Colonic mucosa (tissue), 4 donors: ENCODE measurements at places on chromosomes 7 and 10. TPM values are rescaled to one million over a fixed set of nuclear protein-coding genes. Genes with fewer than 3 reads are reported as not detected.

PDK4 gene
- 11.1 TPM for total RNA-seq

EXOC6 gene
- total RNA-seq = 12.6 TPM

ERVW-1 gene
- not detected for total RNA-seq

AKR1C8 gene
- total RNA-seq = not detected

AGR2 gene
- 1,572 TPM for total RNA-seq

RPEL1 gene
- total RNA-seq = not detected

TUBAL3 gene
- total RNA-seq = 39.6 TPM

FOXI2 gene
- not detected for total RNA-seq

SH2D4B gene
- not detected for total RNA-seq

VSTM4 gene
- total RNA-seq = 3.1 TPM

SPRN gene
- total RNA-seq = not detected

LRRC17 gene
- 1.1 TPM for total RNA-seq

CNTNAP2 gene
- total RNA-seq = 8.5 TPM

DLG5 gene
- total RNA-seq = 47.5 TPM

CAV2 gene
- 4.2 TPM for total RNA-seq

FAM237B gene
- total RNA-seq = not detected

CNNM1 gene
- 0.27 TPM for total RNA-seq

CDC14C gene
- total RNA-seq = not detected

LIPF gene
- total RNA-seq = not detected

ZNF22 gene
- total RNA-seq = 16.5 TPM

SLC26A3 gene
- 1,169 TPM for total RNA-seq

ELAPOR2 gene
- total RNA-seq = 11.8 TPM

LRRD1 gene
- total RNA-seq = not detected

C10orf62 gene
- not detected for total RNA-seq

ABCF2 gene
- 38.3 TPM for total RNA-seq

VPS37D gene
- total RNA-seq = 0.62 TPM

RBM20 gene
- total RNA-seq = 0.49 TPM

NUPR2 gene
- total RNA-seq = 1.3 TPM

UPF2 gene
- 25.6 TPM for total RNA-seq

PLCE1 gene
- 45.5 TPM for total RNA-seq

PDLIM1 gene
- 433 TPM for total RNA-seq

NOM1 gene
- total RNA-seq = 21.4 TPM

RNF148 gene
- total RNA-seq = 0.57 TPM

GPR158 gene
- 0.16 TPM for total RNA-seq

CCNJ gene
- 5.0 TPM for total RNA-seq

NPSR1 gene
- 1.0 TPM for total RNA-seq

GRM8 gene
- total RNA-seq = 2.5 TPM

ZFAND4 gene
- 11.3 TPM for total RNA-seq

GNAT3 gene
- not detected for total RNA-seq

OR6V1 gene
- not detected for total RNA-seq

H2AZ2 gene
- 166 TPM for total RNA-seq

TFR2 gene
- total RNA-seq = 2.3 TPM

ARF5 gene
- 178 TPM for total RNA-seq

NPTX2 gene
- total RNA-seq = 0.89 TPM

CREB3L2 gene
- total RNA-seq = 45.8 TPM

PPP1R3C gene
- 6.5 TPM for total RNA-seq

TSPAN33 gene
- 9.7 TPM for total RNA-seq

MYO1G gene
- 3.6 TPM for total RNA-seq

SPDYE8 gene
- not detected for total RNA-seq

IDE gene
- total RNA-seq = 44.8 TPM

VIPR2 gene
- total RNA-seq = 1.3 TPM

RBP4 gene
- 6.8 TPM for total RNA-seq

TM9SF3 gene
- total RNA-seq = 392 TPM

CDCA7L gene
- 19.8 TPM for total RNA-seq

ZNF736 gene
- 7.9 TPM for total RNA-seq

BTBD16 gene
- total RNA-seq = 0.40 TPM

ATG9B gene
- 0.66 TPM for total RNA-seq

C10orf67 gene
- not detected for total RNA-seq

PUS7 gene
- 10.7 TPM for total RNA-seq
